MG63 (cell line): ENCODE measurements at places on chromosomes 1 and 21.

DNA sequence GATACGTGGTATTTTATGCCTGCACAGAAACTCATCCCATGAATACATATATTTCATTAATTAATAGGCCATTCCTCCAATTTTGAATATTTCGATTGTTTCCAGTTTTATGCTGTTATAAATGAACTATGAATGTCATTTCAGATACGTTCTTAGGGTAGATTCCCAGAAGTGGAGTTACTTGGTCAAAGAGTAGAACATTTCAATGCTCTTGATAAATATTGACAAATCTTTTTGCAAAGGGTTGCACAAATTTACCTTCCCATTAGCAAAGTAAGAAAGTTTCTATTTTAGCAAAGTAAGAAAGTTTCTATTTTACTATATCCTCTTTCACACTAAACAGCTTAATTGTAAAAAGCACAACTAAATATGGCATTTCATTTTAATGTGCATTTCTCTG lies 48.9 kb downstream of the KCNT2 start:
- no peak for DNase-seq

DNA sequence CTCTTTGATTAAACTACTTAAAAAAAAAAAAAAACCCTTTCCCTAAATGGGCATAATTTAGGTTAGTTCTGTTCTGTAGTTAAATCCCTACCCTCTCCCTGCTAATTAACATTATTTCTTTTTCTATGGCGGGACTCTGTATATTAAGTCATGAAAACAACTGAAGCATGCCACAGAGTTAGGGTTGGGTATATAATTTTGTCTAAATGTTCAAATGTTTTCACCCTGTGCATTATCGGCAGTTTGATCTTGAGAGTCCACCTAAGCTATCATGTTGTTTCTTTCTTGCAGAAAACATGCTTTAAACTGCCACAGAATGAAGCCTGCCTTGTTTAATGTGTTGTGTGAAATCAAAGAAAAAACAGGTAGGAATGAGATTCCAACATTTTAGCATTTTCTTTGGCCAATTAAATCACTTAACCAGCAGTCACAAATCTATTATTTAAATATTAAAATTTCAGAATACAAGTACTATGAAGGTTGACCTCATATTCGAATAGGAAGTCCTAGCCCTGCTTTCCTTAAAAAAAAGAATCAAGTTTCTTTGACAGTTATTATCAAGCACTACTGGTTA lies 4.0 kb downstream of the PBX1 start:
- DNase-seq = no peak

GRCh38 chr21:25582164-25582790 lies 25.0 kb downstream of the MRPL39 start:
- DNase-seq = no peak

GRCh38 chr1:8002921-8003320 lies 23.2 kb downstream of the ERRFI1 start:
- DNase-seq = no peak

DNA sequence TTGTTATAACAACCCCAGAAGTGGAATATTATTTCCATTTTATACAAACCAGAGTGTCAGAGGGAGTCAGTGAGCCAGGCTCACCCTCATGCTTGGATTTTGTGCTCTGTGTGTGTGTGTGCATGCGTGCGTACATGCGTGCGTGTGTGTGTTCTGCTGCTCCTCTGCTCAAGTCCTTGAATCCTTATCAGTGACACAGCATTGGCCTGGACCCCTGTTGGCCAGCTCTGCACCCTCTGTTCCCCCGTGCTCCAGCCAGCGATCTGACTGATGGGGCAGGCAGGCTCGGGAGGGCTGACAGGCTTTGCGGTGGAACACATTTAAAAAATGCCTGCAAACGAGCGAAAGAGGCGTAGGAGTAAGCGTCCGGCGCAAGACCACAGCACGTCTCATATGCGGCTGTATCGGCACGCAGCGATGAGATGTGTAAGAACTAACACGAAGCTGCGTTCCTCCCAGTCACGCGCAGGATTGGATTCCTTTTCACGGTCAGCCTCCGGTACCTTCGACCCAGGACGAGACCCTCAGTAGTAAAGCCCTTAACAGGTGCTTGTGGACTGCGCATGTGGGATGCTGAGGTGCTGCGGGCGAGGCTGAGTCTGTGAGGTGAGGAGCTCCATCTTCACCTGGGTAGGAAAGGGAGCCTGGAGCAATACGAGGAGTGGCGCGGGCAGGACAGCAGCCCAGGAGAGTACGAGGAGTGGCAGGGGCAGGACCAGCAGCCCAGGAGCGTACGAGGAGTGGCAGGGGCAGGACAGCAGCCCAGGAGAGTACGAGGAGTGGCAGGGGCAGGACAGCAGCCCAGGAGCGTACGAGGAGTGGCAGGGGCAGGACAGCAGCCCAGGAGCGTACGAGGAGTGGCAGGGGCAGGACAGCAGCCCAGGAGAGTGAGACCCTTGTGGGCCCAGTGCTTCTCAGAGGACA lies 130.9 kb downstream of the GALNT2 start:
- DNase-seq = no peak

- no peak for DNase-seq
Measured at GRCh38 chr1:94936861-94937620, 10.1 kb upstream of the CNN3 start.

- DNase-seq = peak; percentile 5
Measured at GRCh38 chr1:102879439-102879993, 228.8 kb downstream of the COL11A1 start.

DNA sequence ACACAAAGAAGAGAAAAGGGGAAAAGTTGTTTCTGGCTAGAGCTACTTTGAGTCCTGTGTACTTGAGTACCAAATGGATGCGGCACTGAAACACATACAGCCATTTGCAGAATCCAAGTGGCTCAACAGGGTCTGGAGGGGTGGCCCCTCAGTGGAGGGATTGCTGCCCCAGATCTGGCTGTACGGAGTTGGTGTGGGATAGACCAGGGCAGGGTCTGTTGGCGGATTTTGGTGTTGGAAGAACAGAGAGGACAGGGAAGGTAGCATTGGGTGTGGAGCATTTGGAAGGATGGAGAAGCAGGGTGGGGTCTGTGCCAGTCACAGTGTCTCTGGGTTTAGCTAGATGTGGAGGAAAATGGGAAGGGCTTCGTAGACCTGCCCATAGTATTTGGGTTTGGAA lies 220.5 kb downstream of the CAMTA1 start:
- DNase-seq = no peak

DNA sequence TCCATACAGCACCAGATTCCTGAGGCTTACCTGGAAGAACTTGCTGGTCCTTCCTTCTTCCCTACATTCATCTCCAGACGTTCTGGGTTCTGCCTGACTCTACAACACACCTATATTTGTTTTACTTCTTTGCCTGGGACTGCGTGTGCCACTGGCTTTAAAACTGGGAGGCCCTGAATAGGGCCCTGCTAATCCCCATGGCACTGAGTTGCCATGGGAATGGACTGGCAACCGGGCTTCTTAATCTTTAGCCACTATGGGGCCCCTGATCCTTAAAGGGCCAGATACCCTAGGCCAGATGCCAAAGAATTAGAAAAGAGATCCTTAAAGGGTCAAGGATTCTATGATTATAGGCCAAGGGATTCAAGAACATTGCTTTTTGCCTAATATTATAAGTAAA lies 24.4 kb upstream of the CADM3 start:
- no peak for DNase-seq

- no peak for DNase-seq
Measured at GRCh38 chr1:203612932-203613682, 13.5 kb upstream of the ATP2B4 start.

DNA sequence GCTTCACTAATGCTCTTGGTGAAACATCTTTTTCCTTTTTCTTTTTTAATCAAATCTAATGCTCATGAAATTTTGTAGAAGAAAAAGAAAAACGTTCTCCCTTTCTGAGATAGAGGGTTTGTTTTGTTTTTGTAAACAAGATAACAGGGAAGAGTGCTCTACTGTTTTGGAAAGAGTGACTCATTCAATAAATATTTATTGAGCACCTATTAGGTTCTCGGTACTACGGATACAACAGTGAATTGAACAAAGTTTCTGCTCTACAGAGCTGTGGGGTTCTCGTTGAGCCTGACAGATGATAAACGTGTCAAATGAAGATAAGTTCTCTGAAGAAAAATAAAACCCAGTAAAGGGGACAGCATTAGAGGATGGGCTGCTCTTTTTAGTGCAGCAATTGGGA lies 7.0 kb downstream of the PGM1 start:
- DNase-seq = no peak

DNA sequence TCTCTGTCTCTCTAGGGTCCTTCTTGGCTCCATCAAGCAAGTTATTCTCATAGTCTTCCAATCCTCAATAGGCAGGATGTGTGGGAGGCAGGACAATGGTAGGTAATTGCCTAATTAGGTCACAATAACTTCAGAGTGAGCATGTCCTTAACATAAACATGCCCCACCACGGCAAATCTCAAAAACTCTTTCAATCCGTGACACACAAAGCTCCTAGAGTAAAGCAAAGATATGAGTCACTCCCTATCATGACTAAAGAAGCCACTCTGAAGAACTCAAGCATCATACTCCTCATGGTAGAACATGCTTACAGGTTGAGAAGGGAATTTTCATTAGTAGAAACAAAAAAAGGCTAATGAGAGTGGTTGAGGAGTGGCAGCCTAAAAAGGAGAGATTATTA lies 4.9 kb downstream of the HAO2 start:
- DNase-seq = peak; percentile 55

GRCh38 chr1:154463512-154463990 lies 38.5 kb upstream of the TDRD10 start:
- DNase-seq = peak; percentile 63

DNA sequence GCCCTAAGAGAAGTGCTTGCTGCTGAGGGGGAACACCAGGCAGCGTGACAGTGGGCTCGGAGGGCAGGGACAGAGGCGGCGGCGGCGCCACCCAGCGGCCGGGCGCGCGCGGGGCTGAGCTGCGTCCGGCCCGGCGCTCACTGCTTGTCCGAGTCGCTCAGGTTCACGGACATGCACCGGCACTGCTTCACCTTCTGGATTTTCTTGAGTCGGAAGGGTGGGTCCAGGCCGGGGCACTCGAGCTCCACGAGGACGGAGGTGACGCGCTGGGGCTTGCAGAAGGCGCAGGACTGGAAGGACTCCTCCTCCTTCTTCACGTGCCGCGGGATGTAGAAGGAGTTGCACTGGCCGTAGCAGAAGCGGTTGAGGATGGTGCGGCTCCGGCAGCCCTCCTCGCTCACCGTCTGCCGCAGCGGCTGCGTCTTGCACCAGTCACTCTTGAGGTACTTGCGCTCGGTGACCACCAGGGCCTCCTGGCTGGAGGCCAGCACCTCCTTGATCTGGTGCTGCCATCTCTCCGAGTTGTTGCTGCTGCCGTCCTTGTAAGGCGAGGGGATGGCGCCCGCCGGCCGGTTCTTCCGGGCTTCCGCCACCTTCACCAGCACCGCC lies 119.0 kb downstream of the GREM2 start:
- peak; percentile 84 for DNase-seq

DNA sequence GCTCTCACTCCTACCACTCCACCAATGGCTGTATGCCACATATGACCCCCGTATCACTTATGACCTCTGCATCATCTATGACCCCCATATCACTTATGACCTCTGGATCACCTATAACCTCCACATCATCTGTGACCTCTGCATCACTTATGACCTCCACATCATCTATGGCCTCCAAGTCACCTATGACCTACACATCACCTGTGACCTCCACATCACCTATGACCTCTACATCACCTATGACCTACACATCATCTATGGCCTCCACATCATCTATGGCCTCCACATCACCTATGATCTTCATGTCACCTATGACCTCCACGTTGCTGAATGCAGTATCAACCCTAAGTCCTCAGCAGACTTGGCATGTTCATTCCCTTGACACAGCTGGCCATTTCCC lies 271.2 kb downstream of the MATN1 start:
- DNase-seq = no peak

GRCh38 chr1:169784102-169784501 lies 10.6 kb downstream of the METTL18 start:
- peak; percentile 12 for DNase-seq

GRCh38 chr1:234409328-234409727 lies 36.1 kb downstream of the COA6 start:
- DNase-seq = no peak

DNA sequence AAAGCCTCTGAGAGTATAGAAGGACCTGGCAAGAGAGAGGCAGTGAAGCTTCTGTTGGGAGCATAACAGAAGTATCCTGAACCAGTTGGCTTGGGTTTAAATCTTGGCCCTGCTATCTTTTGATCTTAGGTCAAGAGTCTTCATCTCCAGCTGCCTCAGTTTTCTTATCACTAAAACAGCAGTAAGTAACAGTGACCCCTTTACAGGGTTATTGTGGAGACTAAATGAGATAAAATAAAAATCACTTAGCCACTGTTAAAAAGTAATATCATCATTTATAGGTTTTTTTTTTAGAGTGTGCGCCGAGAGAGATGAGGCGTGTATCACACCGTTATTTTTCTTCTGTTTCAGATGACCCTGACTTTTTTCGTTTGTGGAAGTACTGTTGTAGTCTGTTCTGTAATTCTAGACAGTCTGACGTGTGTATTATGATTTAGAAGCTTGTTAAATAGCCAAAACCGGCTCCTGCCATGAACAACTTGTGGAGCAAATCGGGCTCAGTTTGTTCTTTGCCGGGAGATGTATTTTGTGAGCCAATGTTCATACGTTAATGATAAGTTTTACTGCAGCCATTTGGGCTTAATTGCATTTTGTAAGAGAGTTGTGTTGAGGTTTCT lies 1.1 kb downstream of the THRAP3 start:
- no peak for DNase-seq

GRCh38 chr1:171550050-171550449 lies 64.7 kb downstream of the PRRC2C start:
- DNase-seq = no peak

GRCh38 chr1:42891465-42892138 lies 45.2 kb downstream of the ZNF691 start:
- no peak for DNase-seq

GRCh38 chr1:16367968-16368890 lies 1.2 kb downstream of the SZRD1 start:
- DNase-seq = no peak

DNA sequence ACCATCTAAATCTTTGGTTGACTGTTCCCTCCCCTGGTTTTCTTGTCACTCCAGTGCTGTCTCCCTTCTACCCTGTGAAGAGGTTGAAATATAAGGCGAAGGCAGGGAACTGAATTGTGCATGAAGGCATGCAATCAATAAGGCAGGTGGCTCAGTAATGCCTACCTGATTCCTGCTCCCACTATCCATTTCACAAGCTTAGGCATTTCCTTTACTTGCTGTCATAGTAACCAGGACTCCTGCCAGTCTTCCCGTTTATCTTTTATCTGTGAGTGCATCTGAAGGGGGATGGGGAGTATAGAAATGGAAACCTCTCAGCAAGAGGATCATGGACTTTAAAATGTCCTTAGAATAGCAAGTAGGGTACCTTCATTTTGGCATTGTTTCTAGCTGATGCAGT lies 40.5 kb downstream of the MRPS6 start:
- DNase-seq = no peak
